ENCODE measurements at places on chromosomes 7 and 10.
A peak's percentile ranks its signal among the peaks of the same experiment; 100 is the strongest.

DNA sequence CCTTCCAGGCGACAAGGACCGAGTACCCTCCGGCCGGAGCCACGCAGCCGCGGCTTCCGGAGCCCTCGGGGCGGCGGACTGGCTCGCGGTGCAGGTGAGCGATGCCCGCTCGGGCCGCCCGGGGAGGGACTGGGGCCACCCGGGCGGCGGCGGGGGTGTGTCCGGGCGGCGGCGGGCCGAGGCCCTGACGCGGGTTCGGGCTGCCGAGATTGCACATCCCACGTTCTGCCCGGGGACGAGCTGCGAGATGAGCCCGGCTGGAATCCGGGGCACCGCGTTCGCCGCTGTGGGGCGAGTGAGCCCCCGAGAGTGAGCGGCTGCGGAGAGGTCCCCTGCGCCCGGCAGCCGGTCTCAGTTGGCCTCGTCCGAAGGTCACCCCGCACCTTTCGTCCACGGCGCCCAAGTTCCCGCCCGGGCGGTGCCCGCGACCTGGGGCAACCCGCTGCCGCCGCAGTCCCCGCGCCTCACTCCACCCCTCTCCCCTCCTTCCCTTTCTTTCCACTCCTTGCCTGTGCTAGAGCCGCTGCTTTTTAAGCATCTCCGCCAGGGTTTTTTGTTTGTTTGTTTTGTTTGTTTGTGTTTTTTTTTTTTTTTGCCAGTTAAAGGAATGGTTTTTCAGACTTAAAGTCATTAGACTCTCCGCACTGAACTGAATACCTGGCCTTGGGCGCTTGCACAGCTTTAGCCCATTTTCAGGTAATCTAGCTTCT is 515 bp downstream of the RALA start:
- DNase-seq, result peak; percentile 30

DNA sequence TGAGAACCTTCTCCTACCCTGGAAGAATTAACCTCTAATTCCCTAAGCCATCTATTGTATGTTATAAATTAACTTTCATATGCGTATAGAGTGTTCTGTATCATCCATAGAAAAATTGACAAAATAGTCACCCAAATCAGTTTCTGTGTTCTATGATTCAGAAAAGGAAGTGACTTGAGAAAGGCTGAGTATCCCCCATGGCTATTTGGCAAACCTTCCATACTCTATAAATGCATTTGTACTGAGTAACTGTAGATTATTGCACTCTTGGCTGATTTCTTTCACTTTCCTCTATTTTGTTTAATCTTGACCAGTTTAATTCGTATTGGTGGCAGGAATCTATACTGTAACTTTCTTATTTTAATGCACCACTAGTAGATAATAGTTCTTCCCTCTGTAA is 182.2 kb downstream of the HTR7 start:
- peak; percentile 63 for DNase-seq

DNA sequence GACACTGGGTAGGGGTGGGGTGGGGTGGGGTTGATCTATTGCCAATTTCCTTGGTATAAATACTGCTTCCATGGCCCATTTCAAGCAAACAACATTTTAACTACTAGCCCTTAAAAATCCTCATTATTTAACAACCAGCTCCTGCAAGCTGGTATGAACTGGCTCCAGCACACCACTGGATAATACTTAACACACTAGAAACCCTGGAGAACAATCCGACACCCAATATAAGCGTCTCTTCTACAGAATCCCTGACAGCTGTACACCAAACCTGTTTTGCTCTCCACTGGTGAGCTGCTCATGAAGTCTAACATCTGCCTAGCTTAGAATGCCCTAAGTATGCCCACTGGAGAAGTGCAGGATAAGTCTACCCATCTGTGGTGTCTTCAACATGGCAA is 116.8 kb downstream of the HIPK2 start:
- DNase-seq, result no peak

GRCh38 chr10:11874568-11875493 is 51.7 kb downstream of the PROSER2 start:
- peak; percentile 89 for DNase-seq

DNA sequence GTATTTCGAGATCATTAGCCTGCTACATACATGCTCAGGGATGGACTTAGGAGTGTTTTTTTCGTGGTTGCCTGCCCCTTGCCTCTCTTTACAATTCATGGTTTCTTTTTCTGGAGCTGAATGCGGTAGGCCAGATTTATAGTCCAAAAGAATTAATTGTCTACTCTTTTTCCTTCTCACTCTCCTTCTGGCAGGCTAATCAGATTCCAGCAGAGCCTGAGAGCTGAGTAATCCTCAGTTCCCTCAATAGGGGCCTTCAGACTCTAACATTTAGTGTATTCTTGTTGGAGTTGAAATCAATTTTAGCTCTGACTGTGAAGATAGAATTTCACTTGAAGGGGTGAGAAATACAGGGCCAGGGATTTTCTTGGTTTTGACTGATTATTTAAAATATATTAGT is 16.4 kb downstream of the SORCS3 start:
- no peak for DNase-seq

Measured in cardiac fibroblast (primary cell).